EL (cell line): ENCODE measurements at places on chromosomes 16 and 17.
A peak's percentile ranks its signal among the peaks of the same experiment; 100 is the strongest.

- no peak for DNase-seq
These were observed 9.7 kb upstream of the ARL5C start for GRCh38 chr17:39175695-39176093.

DNA sequence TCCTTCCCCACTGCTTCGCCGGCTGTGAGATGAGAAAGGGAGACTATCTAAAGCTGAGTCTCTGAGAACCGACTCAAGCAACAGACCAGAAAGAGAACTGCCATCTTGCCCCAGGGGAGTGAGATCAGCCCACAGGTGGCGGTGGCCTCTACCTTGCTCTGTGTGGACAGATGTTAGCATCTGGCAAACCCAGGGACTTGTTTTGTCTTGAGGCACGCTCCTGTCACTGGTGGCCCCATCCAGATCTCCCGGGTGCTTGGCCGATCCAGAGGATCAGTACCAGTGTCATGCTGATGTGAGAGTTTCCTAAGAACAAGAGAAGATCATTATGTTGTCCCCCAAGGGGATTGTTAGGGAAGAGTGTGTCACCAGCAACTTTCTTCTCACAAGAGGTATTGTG is 101.4 kb downstream of the CACNG3 start:
- no peak for DNase-seq

DNA sequence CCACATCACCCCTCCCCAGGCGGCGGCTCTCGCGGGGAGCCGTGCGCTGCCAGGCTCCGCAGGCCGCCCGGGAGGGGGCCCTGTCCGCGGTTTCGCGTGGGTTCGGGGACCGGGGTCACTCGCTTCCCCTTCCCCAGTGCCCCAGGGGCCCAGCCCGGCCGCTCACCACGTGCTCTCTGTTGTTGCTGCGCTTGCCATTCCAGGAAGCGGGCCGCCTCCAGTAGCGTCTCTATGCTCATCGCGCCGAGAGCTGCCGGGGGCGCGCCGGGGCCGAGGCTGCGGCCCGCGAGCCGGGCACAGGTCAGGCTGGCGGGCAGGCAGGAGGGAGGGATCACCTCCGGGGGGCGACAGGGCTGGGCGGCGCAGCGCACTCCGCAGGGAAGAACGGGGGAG is 390 bp downstream of the MNT start:
- DNase-seq, result peak; percentile 60

DNA sequence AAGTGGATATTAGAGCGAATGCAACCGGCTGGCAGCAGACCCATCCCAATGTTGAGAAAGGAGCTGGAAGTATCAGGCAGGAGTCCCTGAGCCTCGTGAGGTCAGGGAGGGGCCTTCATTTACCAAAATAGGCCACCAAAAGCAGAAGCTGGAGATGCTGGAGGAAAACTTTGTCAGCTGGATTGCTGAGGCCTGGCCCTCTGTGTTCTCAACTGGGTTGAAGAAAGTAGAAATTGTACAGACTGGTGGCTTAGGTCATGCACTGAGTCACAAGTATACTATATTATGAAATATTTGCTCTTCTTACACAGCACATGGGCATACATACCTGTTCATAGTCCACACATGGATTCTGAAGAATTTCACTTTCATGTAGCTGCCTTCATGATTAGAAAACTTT is 23.2 kb upstream of the TEKT3 start:
- DNase-seq, result no peak

GRCh38 chr16:21973945-21974344 is 20.8 kb downstream of the UQCRC2 start:
- no peak for DNase-seq

- no peak for DNase-seq
These were observed 40.0 kb downstream of the FAM20A start for GRCh38 chr17:68560966-68561720.

DNA sequence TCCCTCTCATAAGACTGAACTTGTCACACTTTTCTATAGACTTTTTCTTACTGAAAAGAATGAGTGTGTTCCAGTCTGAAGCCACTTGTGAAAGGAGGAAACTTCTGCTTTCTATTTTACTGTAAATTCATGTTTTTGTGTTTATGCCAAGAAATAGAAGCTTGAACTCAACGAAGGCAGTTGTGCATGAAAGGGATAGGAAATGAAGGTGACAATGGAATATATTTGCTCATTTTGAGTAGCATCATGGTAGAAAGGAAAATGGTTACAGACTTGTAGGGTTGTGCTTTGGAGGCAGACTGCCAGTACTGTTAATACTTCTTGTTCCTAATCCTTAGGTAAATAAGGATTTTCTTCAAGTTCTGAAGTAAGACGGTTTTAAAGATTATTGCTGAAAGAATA is 8.1 kb downstream of the CLTC start:
- no peak for DNase-seq

DNA sequence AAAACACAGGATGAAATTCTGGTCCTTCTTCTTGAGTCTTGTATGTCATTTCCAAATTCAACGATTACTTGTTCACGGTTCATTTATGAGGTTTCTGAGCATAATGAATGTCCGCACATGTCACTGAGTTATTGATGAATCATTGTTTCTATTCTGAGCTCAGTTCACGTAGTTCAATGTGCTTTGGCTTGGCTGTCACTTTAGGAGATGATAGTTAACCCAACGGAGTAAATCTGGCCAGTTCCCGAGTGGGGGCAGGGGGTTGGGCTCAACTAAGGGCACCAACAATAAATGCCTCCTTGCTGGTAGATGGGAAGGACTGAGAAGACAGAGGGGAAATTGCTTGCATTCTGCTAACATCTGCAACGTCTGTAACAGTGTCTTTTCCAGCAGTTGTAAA is 239.4 kb upstream of the HSBP1 start:
- DNase-seq, result no peak

DNA sequence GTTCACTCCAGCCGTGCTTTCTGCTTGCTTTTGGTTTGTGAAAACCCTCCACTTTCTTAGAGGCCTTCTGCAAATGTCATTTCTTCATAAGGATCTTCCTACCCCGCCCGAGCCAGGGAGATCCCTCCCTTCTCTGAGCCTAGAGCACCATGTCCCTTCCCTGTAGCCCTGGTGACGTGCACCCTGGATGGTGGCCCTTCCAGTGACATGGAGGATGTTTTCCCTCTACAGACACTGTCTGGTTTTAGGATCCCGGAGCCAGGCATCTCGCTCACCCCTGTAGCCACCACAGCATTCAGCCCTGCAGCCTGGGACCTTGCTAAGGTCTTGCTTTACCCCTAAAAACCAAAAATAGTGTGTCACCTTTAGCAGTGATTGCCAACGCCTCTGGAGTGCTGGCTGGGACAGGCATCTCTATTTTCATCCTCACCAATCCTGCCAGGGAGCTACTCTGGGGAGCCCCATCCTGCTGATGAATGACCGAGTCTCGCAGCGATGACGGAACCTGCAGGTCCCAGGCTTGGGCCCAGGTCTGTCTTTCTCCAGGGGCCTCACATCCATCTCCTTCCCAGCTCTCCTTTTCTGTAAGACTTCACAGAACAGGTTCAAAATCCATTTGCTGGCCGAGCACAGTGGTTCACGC is 394.1 kb upstream of the TNRC6C start:
- DNase-seq, result no peak

DNA sequence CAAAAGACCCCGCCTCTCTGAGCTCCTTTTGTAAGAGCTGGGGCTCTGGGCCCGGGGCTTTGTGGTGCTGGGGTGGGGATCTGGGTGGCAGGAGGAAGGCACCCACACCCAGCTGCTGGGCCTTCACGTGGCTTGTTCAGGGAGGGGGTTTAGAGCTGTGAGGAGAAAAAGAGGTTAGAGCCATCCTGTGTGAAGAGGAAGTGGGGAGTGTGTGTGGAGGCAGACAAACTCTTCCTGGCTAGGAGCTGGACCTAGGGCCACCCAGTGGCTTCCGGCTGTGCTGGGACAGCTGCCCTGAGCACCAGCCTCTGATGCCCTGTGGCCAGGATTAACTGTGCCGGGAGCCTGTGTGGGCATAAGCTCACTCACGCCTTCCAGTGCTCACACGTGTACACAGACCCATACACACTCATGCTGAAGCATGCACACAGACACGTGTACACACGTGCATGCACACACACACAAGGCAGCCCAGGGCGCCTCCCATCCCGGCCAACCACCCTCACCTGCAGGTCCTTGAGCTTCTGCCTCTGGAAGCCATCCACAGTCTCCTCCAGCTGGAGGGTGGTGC is 7.4 kb downstream of the CIBAR2 start:
- no peak for DNase-seq

GRCh38 chr17:1650731-1651558 is 1.3 kb upstream of the RILP start:
- no peak for DNase-seq

- DNase-seq, result no peak
These were observed 95.0 kb upstream of the PSMD7 start for GRCh38 chr16:74201576-74201975.

GRCh38 chr17:59845595-59846393 is 46.9 kb downstream of the TUBD1 start:
- DNase-seq, result peak; percentile 61

GRCh38 chr17:55605705-55606487 is 94.6 kb upstream of the SMIM36 start:
- DNase-seq, result no peak

DNA sequence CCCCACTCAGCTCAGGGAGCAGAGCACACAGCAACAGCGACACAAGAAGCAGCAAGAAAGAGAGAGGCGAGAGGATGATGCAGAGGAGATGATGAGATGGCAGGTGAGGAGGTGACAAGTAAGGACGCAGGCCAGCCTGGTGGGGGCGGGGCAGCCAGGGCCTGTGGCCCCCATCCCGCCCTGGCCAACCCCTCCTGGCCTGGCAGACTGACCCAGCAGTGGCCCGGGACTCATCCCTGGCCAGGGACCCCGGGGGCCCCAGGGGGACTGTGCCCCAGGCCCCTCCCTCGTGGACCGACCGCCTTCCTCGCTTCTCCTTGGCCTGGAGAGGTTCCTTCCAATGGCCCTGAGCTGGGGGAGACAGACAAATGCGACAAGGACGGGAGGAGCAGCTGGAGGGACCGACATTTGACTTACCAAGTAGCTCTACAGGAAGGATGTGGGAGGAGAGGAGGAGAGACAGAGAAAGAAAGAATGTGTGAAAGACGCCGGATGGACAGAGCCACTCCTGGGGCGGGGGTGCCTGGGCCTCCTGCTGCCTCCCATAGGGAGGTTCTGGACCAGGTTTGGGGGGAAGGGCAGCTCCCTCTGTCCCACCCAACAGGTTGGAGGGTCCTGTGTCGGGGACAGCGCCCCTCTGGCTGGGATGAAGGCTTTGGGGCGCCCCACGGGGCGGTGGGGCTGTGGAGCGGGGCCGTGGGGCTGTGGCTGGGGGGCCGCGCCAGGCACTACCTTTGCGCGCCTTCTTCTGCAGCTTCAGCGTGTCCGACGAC is 6.8 kb downstream of the MTSS2 start:
- DNase-seq, result no peak

DNA sequence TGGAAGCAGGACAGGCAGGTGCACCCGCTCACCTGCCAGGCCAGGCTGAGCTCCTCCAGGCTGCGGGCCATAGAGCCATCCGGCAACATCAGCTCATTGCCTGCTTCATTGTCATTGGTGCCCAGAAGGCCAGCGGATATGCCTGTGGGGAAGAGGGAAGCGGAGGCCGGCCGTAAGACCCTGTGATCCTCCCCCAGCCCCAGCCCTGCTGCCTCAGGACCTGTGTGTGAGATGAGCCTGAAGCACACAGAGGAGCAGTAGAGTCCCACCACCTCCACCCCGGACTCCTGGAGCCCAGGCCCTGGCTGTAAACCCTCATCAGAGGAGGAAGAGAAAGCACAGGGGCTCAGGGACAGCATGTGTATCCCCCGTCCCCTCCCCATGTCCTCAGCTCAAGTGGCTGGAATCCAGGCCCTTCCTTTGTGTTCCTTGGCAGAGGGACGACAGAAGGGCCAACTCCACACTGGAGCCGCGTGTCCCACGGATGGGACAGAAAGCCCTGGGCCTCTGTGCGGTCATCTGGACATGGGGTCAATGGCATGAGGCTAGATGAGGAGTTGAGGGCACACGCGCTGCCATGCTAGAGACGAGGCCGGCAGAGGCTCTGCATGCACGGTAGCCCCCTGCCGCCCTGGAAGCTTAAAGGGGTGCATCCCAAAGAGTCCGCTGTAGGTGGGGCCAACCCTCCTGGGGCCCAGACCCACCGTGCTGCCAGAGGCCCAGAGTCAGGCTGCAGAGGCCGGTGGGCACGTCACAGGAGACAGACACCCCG is 39.1 kb downstream of the RMI2 start:
- no peak for DNase-seq

DNA sequence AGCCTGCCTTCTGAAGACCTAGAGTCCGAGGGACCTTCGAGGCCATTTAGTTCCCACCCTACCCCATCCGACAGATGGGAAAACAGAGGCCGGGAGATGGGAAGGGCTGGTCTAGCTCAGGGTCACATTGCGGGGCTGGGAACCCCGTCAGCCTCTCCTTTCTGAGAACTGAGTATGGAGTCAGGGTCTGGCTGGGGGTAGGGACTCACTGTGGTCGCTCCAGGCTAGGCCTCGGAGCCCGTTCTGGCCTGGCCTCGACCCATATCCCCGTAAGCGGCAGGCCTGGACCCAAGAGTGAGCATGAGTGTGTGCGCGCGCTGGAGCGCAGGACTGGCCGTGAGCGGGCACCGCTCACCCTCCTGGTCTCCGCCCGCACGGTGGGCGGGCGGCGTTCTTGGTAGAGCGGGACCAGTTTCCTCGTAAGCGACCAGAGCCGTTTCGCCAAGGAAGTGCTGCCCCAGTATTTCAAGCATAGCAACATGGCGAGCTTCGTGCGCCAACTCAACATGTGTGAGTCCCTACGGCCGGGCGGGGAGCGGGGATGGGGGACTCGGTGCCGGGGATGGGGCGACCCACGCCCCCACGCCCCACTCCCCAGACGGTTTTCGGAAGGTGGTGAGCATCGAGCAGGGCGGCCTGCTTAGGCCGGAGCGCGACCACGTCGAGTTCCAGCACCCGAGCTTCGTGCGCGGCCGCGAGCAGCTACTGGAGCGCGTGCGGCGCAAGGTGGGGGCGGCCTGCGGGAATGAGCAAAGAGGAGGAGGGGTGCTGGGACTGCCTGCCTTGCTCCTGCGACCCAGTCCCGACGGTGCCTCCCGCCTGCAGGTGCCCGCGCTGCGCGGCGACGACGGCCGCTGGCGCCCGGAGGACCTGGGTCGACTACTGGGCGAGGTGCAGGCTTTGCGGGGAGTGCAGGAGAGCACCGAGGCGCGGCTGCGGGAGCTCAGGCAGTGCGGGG is 855 bp downstream of the HSF4 start:
- DNase-seq, result no peak

GRCh38 chr17:27895123-27895895 is 2.1 kb upstream of the LYRM9 start:
- no peak for DNase-seq
